ENCODE measurements at places on chromosomes 5 and 9. TPM values are rescaled to one million over a fixed set of nuclear protein-coding genes. Genes with fewer than 3 reads are reported as not detected.

LHX3 gene
- not detected for total RNA-seq

EPB41L4A gene
- 0.70 TPM for total RNA-seq

KIF20A gene
- total RNA-seq = 40.2 TPM

FAM151B gene
- 1.0 TPM for total RNA-seq

EIF4EBP3 gene
- total RNA-seq = 6.7 TPM

CENPK gene
- 87.3 TPM for total RNA-seq

PCDHB13 gene
- not detected for total RNA-seq

SLC6A7 gene
- total RNA-seq = not detected

RLN1 gene
- total RNA-seq = 0.73 TPM

CDO1 gene
- total RNA-seq = 0.09 TPM

ACTL7B gene
- not detected for total RNA-seq

IFNB1 gene
- total RNA-seq = not detected

KLHL3 gene
- total RNA-seq = 6.2 TPM

DMRT2 gene
- 0.52 TPM for total RNA-seq

ADAMTS13 gene
- 2.3 TPM for total RNA-seq

HMGXB3 gene
- 36.6 TPM for total RNA-seq

FAM221B gene
- not detected for total RNA-seq

SHOC1 gene
- total RNA-seq = not detected

PRSS3 gene
- 0.77 TPM for total RNA-seq

KIAA0825 gene
- total RNA-seq = 1.1 TPM

GABBR2 gene
- not detected for total RNA-seq

FABP6 gene
- total RNA-seq = not detected
